Breast epithelium (tissue), 4 donors: ENCODE measurements at places on chromosomes 1 and 21.

GRCh38 chr1:147837129-147837963 is 65.2 kb upstream of the GJA8 start:
- DNase-seq: no peak

DNA sequence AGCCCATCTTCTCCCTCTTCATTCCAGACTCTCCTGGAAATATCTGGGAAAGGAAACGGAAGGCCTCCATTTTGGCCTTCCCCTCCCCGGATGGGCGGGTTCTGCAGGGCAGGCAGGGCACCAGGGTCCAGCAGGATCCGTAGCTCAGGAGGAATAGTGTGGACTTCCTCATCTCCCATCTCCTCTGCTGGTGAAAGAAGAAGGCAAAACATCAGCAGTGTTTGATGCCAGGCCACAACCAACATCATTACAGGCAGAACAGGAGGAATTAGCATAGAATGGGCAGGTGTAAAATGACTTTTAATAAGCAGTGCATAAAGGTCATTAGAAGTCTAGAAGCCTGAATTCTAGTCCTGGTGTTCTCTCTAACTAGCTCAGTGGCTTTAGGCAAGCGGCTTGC is 165.9 kb downstream of the TGFBR3 start:
- no peak for DNase-seq

DNA sequence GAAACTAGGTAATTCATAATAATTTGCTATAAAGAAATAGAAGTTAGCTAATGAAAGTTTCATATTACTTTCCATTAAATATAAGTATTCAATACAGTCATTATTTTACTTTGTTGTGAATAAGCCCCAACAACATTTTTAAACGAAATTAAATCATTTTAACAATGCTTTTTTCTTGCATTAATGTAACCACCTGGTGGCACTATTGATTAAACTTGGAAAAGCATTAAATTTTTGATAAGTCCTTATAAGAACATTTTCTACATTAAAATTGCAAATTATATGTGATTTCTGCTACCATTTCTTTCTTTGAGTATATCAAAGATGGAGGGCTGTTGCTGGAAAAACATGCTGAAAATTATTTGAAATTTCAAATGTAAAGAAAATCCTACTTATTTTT is 918.8 kb upstream of the TMPRSS15 start:
- DNase-seq: no peak

GRCh38 chr1:13702425-13703127 is 2.6 kb downstream of the PRDM2 start:
- no peak for DNase-seq

DNA sequence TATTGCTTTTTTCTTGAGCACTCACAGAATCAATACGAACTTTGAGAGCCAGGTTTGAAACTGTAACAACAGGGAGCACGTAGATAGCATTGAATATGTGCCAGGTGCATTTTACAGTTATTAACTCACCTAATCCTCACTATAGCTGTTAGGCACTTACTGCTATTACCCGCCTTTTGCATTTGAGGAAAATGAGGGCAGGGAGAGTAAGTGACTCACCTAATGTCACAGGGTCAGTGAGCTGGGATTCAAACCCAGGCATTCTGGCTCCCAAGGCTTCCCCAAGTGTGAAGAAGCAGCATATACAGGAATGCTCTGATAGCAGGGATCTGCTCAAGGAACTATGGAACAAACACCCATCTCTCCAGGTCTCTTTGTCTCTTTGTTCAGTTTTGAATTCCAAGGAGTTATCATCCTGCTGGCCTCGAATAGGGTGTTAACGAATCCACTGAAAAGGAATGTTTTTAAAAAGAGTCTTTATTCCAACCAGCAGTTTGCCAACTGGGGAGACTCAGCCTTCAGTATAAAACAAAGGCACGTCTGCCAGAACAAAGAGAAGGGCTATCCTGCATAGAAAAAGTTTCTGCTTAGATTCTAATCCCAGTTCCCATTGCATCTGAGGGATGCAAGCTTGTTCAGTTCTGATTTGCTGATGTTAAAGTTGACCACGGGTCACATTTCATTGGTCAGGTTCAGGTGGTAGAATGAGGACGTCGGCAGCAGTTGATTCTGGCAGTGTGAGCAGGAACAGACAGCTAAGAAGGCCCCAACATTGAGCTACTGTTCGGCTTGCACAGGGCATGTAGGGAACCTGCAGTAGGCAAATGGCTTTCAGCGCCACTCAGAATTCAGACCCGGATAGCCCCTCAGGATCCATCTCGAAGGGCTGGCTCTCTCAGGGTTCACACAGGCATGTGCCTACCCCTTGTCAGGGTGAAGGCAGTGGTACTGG is 22.1 kb downstream of the TRIM67 start:
- DNase-seq: no peak

DNA sequence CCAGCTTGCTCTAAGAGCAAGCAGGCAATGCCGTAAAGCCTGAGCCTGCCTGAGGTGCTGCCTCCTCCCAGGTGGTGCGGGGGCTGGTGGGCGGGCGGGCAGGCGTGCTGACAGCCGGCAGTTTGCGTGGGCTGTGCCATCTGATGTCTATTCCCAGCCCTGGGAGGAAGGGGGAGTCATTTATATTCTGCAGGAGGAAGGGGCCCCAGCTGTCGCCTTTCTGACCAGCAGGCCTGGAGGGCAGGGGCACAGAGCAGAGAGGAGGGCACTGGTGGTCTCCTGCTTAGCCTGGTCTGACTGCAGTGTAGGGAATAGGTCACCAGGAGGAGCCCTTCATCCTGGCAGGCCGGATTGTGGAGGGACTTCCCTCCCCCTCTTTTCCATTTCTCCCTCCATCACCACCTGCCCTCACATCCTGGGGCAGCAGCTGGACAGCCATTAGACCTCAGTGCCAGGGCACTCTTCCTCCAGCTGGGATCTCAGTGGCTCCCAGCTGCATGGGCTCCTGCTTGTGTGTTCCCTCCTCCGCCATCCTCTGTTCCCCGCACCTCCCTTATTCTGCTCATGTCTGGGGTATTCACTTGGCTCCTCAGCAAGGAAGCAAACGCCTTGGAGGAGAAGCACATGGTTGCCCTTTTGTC is 4.4 kb downstream of the CYB561D1 start:
- DNase-seq: no peak

DNA sequence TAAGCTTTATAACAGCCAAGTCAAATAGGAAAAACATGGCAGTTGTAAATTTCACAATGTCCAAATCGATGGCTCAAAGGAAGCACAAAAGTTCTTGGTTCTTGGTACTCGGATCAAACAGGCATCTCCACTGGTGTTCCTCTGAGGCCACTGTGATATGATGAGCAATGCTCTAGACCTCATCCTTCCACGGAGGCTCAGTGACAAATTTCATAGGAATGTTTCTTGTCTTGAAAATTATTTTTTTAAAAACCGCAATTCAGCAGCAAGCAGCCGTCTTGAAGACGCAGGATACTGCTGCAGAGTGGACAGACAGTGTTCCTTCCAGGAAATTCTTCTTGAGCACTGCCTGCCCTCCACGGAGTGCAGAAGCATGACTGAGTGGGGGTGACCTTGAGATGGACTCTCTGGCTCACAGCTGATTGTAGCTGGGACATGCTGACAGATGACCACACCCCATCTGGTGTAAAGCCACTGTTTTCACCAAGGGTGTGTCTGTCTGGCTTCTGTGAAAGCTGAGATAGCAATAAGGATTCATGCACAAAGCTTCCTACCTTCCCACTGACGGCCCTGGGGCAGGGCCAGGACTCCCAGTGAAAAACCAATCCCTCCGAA is 61.9 kb downstream of the TIAM1 start:
- no peak for DNase-seq

DNA sequence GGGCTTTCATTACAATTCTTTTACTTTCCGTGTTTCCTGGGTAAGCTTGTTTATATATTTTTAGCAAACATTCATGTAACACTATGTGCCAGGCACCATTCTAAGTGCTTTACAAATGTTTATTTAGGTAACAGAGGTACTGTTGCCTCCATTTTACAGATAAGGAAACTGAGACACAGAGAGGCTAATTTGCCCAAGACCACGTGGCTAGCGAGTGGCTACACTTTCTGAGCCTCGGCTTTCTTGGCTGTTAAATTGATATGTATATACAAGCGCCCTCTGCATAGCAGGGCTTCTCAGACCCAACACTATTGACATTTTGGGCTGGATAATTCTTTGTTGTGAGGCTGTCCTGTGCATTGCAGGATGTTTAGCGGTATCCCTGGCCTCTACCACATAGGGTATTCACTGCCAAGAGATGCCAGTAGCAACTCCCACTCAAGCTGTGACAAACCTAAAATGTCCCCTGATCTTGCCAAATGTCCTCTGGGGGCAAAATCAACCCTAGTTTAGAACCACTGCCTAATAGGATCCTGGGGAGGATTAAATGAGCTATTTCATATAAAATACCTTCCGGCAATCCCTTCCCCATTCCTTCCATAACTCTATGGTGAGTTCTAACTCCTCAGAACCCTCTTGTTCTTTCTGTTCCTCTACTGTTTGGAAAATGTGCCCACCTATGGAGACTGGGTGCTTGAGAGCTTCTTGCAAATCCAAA is 17.2 kb upstream of the ID3 start:
- no peak for DNase-seq

GRCh38 chr1:2346691-2347408 is 44.5 kb downstream of the MORN1 start:
- DNase-seq: no peak

GRCh38 chr1:156276532-156276931 is 6.1 kb downstream of the SMG5 start:
- no peak for DNase-seq

DNA sequence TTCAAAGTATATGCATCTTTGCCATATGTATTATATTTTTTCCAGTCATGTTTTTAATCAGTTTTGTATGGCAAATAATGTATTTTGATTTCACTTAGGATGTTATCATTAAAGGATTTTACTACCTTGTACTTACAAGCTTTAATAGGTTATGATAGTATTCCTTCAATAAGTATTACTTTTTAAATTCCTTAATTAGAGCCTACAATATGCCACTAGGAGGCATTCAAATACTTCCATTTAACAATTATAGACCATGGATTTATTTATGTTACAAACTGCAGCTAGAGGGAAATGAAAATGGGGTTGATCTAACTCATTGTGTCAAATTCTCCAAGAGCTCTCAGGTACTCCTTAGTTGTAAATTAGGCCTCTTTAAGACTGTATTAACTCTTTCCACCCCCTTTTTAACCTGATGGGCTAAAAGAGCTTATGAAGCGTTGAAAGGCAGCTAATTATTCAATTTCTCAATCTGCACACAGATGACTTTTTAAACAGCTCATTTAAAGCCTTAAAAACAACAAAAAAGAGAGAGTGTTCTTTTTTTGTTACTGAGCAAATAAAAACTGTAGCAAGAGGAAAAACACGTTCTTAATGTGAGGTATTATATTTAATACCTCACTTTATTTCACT is 156.2 kb downstream of the DENND1B start:
- no peak for DNase-seq

GRCh38 chr1:216670118-216670883 is 52.9 kb downstream of the ESRRG start:
- no peak for DNase-seq

- no peak for DNase-seq
These were observed 107.6 kb downstream of the NOS1AP start for GRCh38 chr1:162177126-162177525.

- no peak for DNase-seq
These were observed 20.3 kb downstream of the ENO1 start for GRCh38 chr1:8858112-8858668.

DNA sequence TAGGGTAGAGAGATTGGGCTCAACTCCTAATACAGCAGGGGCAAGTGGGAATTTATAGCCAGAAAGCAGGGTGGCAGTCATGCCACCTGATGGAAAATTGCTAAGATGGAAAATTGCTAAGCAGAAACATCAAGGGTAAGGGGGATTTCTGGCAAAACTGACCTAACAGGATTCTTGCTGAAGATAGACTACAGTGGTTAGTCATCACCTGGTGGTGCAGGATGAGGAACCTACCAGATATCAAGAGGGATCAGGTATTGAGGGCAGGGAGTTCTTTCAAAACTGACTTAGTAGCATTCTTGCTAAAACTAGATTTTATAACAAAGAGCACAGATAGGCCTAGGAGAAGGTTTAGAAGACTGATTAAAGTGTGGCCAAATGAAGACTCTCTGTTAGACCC is 292.9 kb downstream of the PLPP3 start:
- no peak for DNase-seq

- no peak for DNase-seq
These were observed 24.3 kb upstream of the APP start for GRCh38 chr21:26194811-26195251.

GRCh38 chr1:151165281-151165737 is 393 bp downstream of the LYSMD1 start:
- peak; percentile 41 for DNase-seq

- no peak for DNase-seq
These were observed 42.9 kb upstream of the PRKACB start for GRCh38 chr1:84101204-84101603.

- no peak for DNase-seq
These were observed 25.3 kb downstream of the RRAGC start for GRCh38 chr1:38834221-38834782.

DNA sequence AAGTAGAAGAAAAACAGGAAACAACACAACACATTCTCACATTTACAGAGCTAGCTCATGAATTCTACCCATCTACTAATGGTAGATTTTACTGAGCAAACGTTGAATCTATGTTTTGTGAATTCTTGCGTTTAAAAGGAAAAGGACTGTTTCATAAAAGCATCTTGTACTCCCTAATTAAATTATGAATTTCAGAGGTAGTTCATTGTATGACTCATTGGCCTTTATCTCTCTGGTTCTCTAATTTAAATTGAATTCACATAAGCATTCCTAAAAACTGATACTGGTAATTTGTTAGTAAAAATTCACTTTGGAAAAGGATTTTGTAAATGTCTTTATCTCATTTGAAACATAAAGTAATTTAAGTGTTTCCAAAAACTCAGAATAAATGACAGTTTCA is 687.3 kb downstream of the BRINP3 start:
- DNase-seq: no peak

- DNase-seq: no peak
These were observed 62.8 kb downstream of the MAGI3 start for GRCh38 chr1:113452921-113453770.

- DNase-seq: no peak
These were observed 537.3 kb upstream of the PLXNA2 start for GRCh38 chr1:208781391-208782045.
